ENCODE measurements at places on chromosomes 3 and 15.
A peak's percentile ranks its signal among the peaks of the same experiment; 100 is the strongest.

DNA sequence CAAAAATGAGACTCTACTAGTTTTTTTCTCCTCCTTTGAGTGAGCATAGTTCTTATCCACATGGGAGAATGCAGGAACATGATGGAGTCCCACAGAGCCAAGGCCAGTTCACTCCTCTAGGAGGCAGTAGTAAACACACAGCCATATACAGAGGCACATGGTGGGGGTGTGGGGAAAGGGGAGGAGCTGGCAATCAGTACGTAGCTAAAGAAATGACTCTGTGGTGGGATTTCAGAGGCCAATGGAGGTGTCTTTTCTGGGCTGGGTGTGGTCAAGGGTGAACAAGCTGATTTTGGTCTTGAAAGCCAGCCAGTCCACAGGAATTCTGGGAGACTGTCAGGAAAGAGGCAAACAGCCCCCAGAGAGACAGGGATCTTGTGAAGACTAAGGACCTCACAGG, 6.6 kb upstream of the RAB11A start:
- peak; percentile 36 for DNase-seq

DNA sequence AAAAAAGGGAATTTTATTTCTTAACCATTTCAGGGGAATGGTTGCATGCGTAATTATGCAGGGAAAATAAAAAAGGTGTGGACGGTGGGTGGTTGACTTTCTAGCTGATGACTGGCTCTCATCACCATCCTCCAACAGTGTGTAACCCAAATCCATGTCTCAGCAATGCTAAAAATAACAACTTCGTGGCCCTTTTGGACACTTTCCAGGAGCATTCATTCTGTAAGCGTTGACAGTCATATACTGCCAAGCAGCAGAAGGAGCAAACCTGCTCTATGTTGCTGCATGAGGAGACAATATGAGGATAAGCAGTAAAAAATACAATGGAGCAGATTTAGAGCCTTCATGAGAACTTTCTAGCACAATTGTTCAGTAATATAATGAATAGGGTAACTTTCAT, 189.1 kb downstream of the ANXA2 start:
- DNase-seq, result no peak

- no peak for DNase-seq
Observed at GRCh38 chr15:77525907-77526594, 105.4 kb downstream of the HMG20A start.

- no peak for DNase-seq
Observed at GRCh38 chr3:196251918-196252317, 35.6 kb downstream of the SLC51A start.

DNA sequence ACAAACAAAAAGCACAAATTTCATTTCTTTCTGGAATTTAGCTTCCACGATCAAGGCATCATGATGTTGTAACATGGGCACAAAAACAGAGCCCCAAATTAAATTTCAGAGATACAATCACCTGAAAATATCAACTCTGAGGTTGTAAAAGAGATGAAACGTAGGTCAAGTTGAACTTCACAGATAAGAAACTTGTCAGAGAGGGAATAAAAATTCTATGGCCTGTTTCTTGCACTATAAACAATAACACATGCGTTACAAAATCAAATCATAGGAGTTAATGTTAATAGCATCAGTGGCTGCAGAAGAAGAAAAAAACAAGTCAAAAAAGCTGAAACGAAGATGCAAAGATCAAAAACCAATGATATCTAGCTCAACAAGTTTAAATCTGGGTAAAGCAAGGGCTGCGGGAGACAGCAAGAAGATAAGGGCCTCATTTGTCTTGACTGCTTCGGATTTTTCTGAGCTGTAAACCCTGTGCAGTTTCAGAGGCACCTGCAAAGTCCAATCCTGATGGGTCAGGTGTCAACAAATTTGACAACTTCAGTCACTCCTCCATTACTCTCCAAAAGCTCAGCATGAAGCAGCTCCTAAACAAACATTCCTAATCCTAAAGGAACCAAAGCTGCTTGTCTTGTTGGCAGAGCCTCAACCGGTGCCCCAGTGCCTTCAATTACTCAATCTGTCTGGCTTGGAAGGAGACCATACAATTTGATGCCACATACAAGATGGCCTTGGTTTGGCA, 219.8 kb downstream of the STT3B start:
- DNase-seq, result no peak

DNA sequence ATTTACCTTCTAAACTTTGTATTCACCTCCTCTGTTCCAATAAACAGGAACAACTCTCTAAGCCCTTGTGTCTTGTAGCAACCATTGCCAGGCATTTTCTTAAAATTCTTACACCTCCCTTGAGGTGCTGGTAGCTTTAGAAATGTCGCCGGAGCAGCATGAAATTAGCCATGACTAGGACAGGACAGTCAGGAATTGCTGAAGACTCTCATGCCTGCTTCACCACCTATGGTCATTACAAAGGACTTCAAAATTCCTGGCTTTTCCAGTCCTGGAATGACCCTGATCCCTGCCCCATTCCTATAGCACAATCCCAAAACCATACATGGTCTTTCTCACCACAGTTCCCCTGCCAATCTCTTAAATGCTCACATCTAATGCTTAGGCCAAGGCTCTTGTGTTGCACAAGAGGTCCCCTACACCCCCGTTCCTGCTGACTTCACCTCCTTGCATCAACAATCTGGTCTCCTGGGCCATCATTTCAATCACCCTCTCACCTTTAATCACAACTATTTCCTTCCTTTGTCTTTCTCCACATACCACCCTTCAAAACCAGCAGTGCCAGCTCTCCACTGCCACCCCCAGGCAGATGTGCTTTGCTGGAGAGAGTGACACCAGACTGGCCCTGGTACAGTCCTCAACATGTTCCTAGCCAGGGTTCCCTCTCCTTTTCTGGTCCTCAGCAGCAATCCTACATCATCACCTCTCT, 113.2 kb upstream of the TJP1 start:
- no peak for DNase-seq

GRCh38 chr15:72824112-72824511, 40.6 kb upstream of the ADPGK start:
- DNase-seq, result no peak

GRCh38 chr3:133259767-133260166, 140.1 kb upstream of the BFSP2 start:
- DNase-seq, result no peak

- no peak for DNase-seq
Observed at GRCh38 chr3:38139191-38139590, 730 bp downstream of the MYD88 start.

GRCh38 chr3:4270720-4271119, 32.4 kb upstream of the SETMAR start:
- DNase-seq, result no peak

GRCh38 chr3:59774634-59775033, 724.8 kb upstream of the CFAP20DC start:
- DNase-seq, result no peak

DNA sequence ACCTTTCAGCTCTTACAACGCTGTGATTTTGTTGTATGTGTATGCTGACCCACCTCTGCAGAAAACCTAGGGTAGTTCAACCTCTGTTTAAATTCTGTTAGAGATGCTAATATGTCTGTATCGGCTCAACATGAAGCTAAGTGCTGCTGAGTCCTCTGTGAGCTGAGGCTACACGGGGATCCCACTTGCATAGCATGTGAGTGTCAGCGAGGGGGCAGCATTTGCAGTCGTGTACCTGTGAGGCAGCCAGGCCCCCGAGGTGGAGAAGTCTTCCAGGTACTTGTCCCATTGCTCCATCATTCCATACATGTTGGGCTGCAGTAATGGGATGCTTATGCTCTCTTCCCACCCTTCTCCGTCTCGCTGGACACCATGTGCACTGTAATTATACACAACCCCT, 3.7 kb downstream of the MKRN2OS start:
- no peak for DNase-seq

DNA sequence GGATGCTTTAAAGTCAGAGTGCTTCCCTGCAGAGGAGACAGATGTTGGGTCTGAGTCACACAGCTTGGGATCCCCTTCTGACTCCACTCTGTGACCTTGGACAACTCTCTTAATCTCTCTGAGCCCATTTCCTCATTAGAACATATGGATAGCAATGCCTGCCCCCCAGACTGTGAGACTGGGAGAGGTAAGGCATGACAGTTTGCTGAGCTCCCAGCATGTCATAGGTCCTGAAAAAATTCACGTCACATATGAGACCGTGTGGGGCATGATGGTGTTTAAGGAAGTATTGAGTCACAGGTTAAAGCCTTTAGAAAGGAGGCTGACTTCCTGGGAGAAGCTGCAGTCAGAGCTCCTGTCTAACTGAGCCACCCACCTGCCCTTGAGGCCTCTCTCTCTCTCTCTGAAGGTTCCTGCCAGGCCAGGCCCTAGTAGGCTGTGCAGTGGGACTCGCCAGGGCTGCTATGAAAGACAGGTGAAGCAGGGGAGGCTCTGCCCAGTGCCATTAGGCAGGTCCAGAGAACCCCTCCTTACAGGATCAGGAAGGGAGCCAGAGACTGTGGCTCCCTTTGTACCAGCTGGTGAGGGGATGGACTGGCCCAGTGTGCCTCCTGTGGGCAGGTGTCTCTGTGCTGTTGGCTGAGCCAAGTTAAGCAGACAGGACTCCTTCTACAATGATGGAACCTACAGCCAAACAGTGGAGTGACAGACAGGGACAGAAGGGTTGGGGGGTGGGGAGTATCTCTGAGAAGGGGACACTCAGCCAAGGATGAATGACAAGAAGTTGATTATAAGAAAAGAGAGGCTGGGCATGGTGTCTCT, 19.5 kb upstream of the DOCK3 start:
- DNase-seq, result peak; percentile 26

- no peak for DNase-seq
Observed at GRCh38 chr3:21962456-21962855, 211.4 kb upstream of the ZNF385D start.

GRCh38 chr3:39147711-39148434, 5.5 kb downstream of the CSRNP1 start:
- DNase-seq, result no peak

GRCh38 chr3:45127130-45127822, 18.9 kb downstream of the CDCP1 start:
- DNase-seq, result no peak

GRCh38 chr3:7504886-7505775, 644.2 kb downstream of the GRM7 start:
- DNase-seq, result no peak

DNA sequence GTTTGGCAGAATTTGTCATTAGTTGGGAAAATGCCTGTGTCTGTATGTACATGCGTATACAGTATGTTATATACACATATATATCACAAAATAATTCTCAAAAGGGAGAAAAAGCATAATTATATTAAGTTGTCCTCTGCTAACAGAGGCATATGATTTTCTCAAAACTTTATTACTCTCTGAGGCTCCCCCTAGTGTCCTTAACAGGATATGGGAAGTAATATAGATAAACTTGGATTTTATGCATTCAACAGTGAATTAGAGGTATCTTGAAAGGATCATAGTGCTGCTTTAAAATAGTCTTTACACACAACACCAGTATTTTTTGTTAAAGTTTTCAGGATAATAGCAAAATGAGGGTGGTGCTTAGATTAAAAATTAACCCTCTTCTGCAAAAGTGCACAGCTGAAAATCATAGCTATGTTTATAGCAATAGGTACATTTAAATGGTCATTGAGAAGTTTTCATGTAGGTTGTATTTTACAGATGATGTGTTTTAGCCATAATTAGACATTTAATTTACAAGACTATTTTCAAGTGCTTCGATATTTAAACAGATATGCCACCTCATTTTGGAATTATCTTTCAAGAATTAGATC, 454.0 kb upstream of the ROBO2 start:
- no peak for DNase-seq

GRCh38 chr15:52277575-52277974, 18.0 kb downstream of the MYO5C start:
- no peak for DNase-seq

DNA sequence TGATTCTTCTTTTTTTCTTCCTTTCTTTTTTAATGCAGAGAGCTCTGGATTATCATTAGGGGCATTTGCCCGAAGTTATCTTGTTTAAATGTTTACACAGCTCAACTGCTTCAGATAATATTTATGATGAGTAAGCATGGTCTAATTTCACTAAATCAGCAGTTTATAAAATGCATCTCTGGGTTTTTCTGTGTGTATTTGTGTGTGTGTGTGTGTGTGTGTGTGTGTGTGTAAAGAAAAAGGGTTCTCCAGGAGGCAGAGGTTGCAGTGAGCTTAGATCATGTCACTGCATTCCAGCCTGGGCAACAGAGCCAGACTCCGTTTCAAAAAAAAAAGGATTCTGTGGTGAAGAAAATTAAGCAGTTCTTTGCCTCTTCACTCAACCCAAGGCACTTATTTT, 25.9 kb upstream of the TNFSF10 start:
- no peak for DNase-seq
